ENCODE measurements at places on chromosomes 3 and 15. TPM values are rescaled to one million over a fixed set of nuclear protein-coding genes. Genes with fewer than 3 reads are reported as not detected.

Gene ARIH1
- 59.6 TPM for total RNA-seq

Gene LMCD1
- total RNA-seq: 6.3 TPM

Gene DIPK2A
- total RNA-seq: 110 TPM

Gene IL17RE
- 0.29 TPM for total RNA-seq

Gene DPPA4
- total RNA-seq: not detected

Gene LRRC31
- not detected for total RNA-seq

Gene MYEF2
- total RNA-seq: 39.3 TPM

Gene FBXO40
- total RNA-seq: not detected

Gene MAP4
- total RNA-seq: 190 TPM

Gene NEK10
- total RNA-seq: 20.6 TPM

Gene P2RY14
- not detected for total RNA-seq

Gene SCAMP5
- 16.9 TPM for total RNA-seq

Gene RASA2
- total RNA-seq: 51.1 TPM

Gene C3orf85
- not detected for total RNA-seq

Gene GHRL
- not detected for total RNA-seq

Gene C3orf22
- total RNA-seq: not detected

Gene MOBP
- 0.13 TPM for total RNA-seq

Gene SIDT1
- total RNA-seq: 0.27 TPM

Gene PIGZ
- total RNA-seq: 3.7 TPM

Gene GP5
- 0.14 TPM for total RNA-seq

Gene SLC2A2
- total RNA-seq: not detected
